Effector memory CD8-positive, alpha-beta T cell (primary cell): ENCODE measurements at places on chromosomes 5 and 9.

GRCh38 chr5:169547508-169547907, 36.1 kb upstream of the SPDL1 start:
- DNase-seq: no peak
- H3K4me1 ChIP-seq: no peaks in the 10 kb centered on the region
- no peak overlapping the region for H3K4me3 ChIP-seq
- peaks cover 73% of the 10 kb centered on the region for H3K27me3 ChIP-seq

- peaks cover 4% of the 10 kb centered on the region for H3K36me3 ChIP-seq
- H3K27ac ChIP-seq: no peak overlapping the region
- no peak overlapping the region for H3K4me3 ChIP-seq
- no peaks in the 10 kb centered on the region for H3K4me1 ChIP-seq
Observed at GRCh38 chr9:120740132-120740531, 25.9 kb upstream of the MEGF9 start.

DNA sequence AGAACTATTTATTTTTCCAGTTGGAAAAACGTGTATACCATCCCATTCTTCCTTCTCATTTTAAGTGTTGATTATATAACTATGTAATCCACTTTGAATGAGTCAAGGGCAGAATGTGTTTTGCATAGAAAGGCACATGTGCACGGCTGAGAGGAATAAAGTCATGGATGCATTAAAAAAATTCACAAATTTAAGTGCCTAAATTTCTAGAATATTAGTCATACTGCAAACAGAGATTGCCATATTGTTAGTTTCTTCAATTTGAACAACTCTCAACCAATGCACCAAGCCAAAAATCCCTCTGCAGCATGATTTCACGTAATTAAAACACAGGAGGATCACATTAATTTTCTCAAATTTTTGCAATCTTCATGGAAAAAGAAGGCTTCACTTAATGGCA, 166.3 kb downstream of the MPDZ start:
- H3K36me3 ChIP-seq: no peaks in the 10 kb centered on the region
- H3K4me1 ChIP-seq: no peaks in the 10 kb centered on the region
- H3K27ac ChIP-seq: no peak overlapping the region
- H3K4me3 ChIP-seq: no peak overlapping the region
- no peaks in the 10 kb centered on the region for H3K27me3 ChIP-seq

DNA sequence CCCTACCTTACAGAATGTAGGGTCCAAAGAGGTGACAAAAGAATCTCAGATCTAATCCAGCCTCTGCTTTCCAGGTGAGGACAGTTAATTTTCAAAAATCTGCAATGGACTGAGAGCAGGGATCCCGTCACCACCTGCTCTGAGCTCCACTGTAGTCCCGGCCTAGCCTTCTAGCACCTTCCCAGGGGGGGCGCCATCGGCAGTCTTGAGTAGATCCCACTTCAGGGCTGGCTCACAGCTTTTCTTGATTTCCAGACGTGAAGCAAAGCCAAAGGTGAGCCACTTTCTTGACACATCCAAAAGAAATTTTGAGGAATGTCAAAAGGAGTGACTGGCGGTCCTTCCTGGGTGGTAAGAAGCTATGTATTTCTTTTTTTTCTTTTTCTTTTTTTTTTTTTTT, 114.1 kb downstream of the SYK start:
- H3K27ac ChIP-seq: no peak overlapping the region
- no peak overlapping the region for H3K4me3 ChIP-seq
- H3K4me1 ChIP-seq: no peaks in the 10 kb centered on the region
- no peaks in the 10 kb centered on the region for H3K36me3 ChIP-seq
- no peaks in the 10 kb centered on the region for H3K27me3 ChIP-seq
- no peak for DNase-seq

GRCh38 chr5:126410623-126411022, 12.6 kb upstream of the GRAMD2B start:
- no peak overlapping the region for H3K27ac ChIP-seq
- H3K4me1 ChIP-seq: no peaks in the 10 kb centered on the region
- H3K4me3 ChIP-seq: no peak overlapping the region
- H3K36me3 ChIP-seq: no peaks in the 10 kb centered on the region
- DNase-seq: no peak
- H3K27me3 ChIP-seq: peaks cover 31% of the 10 kb centered on the region

GRCh38 chr5:84796399-84796798, 411.7 kb upstream of the EDIL3 start:
- H3K27ac ChIP-seq: no peak overlapping the region
- no peak for DNase-seq
- H3K36me3 ChIP-seq: no peaks in the 10 kb centered on the region
- H3K27me3 ChIP-seq: no peaks in the 10 kb centered on the region
- H3K4me1 ChIP-seq: no peaks in the 10 kb centered on the region
